ENCODE measurements at places on chromosomes 13 and 19.

DNA sequence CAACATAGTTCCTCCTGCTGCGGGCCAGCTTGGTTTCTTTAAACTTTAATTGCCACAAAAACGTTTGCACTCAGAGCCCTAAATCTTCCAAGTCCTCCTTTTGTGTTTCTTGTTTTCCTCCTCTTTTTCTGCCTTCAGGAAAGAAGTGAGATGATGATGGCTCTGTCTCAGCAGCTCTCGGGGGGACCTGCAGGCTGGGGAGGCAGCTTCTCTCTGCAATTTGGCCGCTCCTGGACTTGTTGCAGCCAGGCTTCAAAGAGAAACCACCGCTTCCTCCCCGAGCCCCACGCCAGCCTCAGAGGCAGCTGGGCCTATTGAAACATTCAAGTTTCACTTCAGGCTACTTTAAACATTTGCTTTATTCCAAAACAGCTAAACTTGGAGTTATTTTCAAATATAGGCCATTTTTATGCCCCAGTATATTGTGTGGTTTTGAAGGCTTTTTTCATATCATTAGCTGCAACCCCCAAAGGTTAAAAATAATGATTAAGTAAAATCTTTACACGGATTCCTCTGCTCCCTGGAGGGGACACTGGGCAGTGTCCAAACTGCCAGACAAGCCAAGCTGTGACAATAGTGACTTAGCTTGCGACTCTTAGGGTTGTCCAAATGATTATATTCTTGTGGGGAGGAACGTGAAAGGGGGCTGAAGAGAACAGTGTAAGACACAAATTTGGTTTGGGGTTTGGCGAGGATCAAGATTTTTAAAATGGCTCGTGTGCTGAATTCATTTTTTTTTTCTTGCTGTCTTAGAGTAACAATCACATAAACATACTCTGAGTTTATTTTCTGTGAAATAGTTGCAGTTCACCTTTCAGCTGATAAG lies 330.8 kb downstream of the DLEU7 start:
- no peak for DNase-seq

GRCh38 chr19:3617463-3617862 lies 9.1 kb downstream of the CACTIN start:
- no peak for DNase-seq

DNA sequence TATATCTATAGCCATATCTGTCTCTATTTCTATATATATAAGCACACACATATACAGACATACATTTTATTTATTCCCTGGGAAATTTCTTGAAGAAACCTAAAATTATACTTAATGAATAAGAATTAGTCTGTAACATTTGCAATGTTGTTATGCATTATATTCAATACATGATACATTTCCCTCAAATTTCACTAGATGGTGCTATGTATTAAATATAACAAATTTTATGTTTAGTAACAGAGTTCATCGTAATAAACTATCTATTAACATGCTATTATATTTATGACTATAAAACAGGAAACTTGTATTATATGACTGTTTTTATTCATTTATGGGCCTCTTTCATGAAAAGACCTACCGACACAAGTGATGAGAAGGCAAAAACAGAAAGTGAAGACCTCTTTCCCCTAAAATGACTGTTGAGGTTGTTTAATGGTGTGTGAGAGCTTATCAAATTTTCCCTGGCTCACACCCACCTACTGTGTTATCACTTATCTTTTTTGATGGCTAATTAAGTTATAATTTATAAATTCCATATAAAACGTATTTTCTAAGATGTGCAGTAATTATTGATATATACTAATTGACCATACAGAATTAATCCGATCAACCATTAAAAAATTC lies 881.9 kb downstream of the SLITRK6 start:
- no peak for DNase-seq

GRCh38 chr19:49231389-49231788 lies 73.8 kb downstream of the TRPM4 start:
- no peak for DNase-seq

DNA sequence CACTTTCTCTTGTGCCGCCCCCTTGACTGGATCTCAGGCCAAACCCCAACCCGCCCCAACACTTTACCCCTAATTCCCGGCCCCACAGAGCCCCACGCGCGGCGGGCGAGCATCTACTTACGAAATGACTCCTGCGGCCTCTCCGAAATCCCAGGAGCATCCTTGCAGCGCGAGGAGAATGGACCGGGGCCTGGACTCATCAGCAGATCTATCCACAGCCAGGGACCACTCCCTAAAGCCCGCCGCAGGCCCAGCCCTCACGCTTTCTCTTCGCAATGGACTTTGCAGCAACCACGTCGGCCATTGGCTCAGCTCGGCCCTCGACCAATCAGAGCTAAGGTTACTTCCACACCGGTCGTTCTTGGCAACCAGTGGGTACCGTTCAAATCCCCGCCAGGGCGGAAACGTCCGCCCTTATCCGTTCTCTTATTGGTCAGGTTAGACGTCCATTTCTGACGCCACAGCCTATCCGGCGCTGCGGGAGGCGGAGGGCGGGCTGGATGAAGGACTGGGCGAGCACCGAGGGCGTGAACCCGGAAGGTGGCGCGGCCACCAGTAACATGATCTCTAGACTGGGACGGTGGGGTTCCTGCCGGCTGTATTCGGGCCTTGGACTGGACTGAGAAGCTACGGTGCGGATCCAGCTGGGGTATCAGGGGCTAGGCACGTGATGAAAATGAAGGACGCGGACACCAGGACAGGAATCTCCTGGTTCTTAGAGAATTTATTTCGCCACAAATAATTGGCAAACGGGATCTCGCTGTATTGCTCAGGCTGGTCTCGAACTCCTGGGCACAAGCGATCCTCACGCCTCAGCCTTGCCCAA lies at the start of the genes CEP89 and FAAP24:
Gene CEP89 (minus strand): TSS at position 244 of the 826 bp plus-strand sequence. CDS start 84 bp downstream, at position 160.
Gene FAAP24 (plus strand): TSS at position 528 of the 826 bp plus-strand sequence. CDS start 955 bp downstream, outside the sequence.
- peak; percentile 98 for DNase-seq

- no peak for DNase-seq
Measured at GRCh38 chr13:23147827-23148226, 33.0 kb upstream of the SGCG start.

DNA sequence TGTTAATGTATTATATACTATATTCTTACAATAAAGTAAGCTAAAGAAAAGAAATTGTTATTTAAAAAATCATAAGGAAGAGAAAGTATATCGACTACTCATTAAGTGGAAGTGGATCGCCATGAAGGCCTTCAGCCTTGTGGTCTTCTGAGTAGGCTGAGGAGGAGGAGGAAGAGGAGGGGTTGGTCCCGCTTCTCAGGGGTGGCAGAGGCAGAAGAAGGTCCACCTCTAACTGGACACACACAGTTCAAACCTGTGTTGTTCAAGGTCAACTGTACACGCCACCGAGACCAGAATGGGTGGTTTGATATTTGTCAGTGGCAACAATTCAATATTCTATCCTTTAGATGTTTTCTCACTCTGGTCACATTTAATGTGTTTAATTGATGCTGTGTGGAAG lies 67.2 kb downstream of the ALOX5AP start:
- DNase-seq, result no peak

DNA sequence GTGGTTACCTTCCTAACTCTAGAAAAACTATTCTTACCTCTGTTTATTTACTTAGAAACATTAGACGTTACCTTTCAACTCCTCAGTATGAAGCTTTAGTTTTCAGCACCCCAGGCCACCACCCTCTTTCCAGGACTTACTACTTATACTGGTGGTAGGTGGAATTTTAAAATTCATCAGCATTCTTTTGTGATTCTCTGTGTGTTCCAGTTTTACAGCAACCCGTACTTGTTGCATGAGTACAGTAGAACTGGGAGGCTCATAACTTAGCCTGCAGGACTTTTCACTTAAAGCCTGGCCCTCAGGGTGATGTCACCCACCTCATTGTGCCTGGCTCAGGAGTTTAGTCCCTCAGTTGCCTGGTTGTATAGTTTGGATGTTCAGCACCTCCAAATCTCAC lies 49.4 kb upstream of the ALOX5AP start:
- DNase-seq, result no peak

GRCh38 chr19:30335306-30335886 lies 36.8 kb upstream of the ZNF536 start:
- DNase-seq, result no peak

GRCh38 chr19:6014551-6015135 lies 36.7 kb upstream of the RANBP3 start:
- DNase-seq, result peak; percentile 67

- no peak for DNase-seq
Measured at GRCh38 chr13:78520425-78520824, 82.9 kb downstream of the POU4F1 start.

GRCh38 chr13:110509478-110509926 lies 52.0 kb downstream of the RAB20 start:
- DNase-seq, result no peak

DNA sequence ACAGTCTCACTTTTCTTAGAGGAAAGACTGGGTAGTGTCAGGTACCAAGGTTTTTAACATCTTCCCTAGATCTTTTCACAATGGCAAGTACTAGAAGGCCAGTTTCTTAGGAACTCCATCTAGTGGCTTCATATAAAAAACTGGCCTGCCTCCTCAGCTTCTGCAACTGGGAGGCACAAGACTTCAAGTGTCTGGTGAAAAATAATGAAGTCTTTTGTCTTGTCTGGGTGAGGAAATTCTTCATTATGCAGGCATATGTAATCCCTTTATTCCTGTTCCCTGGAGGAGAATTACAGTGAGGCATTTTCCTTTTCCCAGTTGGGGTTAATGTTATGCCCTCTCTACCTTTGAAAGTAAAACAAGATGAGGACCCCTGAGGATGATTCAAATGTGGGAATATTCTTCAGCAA lies 300.5 kb downstream of the NALCN start:
- no peak for DNase-seq

DNA sequence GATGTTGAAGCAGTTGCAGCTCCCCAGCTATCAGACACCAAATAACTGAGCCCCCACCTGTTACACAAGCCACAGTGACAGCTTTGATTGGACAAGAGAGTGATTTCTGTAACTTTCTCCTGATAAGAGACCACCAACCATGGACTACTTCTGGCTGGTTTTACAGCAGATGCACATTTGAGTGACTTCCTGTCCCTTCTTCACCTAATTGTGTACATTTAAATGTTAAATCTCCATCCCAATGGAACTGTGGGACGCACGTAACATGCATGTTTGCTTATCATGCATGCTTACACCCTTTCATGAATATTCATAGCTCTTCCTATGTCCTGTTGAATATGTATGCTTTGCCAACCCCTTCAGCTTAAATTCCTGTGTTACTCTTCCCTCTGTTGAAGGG lies 6.0 kb upstream of the TNFSF11 start:
- no peak for DNase-seq

GRCh38 chr13:111914241-111915103 lies 152.5 kb upstream of the SOX1 start:
- no peak for DNase-seq

DNA sequence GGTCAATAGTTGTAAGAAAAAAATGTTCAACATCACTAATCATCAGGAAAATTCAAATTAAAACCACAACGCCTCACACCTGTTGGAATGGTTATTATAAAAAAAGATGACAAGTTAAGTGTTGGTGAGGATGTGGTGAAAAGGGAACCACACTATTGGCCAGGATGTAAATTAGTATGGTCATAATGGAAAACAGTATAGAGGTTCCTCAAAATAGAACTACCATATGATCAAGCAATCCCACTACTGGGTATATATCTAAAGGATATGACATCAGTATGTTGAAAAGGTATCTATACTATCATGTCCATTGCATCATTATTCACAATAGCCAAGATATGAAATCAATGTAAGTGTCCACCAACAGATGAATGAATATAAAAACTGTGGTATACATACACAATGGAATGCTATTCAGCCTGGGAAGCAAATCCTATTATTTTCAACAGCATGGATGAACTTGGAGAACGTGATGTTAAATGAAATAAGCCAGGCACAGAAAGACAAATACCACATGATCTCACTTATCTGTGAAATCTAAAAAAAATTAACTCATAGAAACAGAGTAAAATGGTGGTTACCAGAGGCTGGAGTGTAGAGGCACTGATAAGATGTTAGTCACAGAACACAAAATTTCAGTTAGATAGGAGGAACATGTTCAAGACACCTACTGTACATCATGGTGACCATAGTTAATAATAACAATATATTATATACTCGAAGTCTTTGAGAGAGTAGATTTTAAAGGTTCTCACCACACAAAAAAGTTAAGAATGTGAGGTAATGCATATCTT lies 56.6 kb downstream of the TBC1D4 start:
- DNase-seq, result no peak

- no peak for DNase-seq
Measured at GRCh38 chr19:13012690-13013608, 17.7 kb downstream of the NFIX start.

DNA sequence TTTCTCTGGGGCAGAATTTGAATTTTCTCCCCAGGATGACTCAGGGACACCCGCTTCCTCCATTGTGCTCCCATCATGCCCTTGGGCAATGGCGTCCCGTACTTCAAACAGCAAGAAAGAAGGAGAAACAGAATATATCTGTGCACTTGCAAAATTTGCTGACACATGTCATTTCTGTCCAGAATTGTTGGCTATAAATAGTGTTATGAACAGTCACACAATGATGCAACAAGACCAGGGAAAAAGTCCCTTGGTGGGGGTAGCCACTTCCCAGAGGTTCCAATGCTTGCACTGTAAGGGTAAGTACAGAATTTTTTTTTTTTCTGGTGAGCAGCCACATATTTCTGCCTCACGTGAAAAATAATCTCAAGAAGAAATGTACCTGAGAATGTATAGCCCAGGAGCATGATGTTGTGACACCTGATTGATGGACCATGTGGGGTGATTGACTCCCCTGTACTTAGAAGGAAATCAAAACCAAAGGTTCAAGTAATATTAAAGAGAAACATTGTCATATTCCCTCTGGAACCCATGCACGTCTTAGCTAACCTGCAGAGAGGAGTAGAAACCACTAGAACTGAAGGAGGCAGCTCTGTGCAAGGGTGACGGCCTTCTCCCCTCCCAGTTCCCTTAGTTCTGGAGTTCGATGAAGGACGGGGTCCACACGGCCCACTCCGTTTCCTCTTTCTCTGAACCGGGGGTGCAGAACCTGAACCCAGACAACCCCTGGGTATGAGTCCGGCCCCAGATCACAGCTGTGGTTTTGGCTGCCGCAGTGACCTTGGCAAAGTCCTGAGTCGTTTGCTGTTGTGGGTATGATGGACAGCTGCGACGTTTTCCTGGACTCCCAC lies 9.3 kb upstream of the LAIR1 start:
- no peak for DNase-seq

DNA sequence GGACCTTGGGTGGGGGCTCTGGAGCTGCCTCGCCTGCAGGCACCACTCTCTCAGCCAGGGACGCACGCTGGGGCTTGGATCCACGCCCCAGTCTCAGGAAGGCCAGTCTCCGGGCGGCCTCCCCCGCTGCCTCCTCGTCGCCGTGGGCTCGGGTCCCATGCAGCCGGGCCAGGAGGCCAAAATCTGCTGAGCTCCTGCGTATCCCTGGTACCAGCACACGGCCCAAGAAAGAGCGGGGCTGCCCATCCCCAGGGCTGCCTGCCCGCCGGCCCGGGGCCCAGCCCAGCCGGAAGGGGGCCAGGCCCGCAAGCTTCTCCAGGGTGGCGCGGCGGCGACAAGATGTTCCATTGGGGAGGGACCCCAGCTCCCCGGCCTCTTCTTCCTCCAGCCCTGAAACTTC lies 6.7 kb downstream of the EXOC3L2 start:
- no peak for DNase-seq

Data from D341Med (cell line).